ENCODE measurements at places on chromosomes 7 and 10. TPM values are rescaled to one million over a fixed set of nuclear protein-coding genes. Genes with fewer than 3 reads are reported as not detected.
A peak's percentile ranks its signal among the peaks of the same experiment; 100 is the strongest.

DNA sequence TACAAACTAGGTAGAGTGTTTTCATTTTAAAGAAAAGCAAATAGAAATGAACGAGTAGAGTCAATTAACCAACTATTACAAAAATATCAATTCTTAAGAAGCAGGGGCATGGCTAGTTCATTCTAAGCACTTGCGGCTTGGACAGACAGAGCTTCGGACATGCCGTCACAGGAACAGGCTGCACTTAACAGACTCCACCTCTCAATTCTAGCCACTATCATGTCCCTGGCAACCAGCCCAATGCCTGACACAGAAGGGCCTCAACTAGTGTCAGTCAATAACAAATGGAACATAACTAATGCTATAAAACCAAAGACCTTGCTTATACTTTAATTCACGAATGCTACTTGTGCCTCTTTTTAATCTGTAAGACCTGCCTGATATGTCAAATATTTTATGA is 74.4 kb downstream of the TPK1 start:
- no peaks in the 10 kb centered on the region for H3K27me3 ChIP-seq
- no peak overlapping the region for H3K27ac ChIP-seq
- peak; percentile 49 for DNase-seq
- no peaks in the 10 kb centered on the region for H3K36me3 ChIP-seq

DNA sequence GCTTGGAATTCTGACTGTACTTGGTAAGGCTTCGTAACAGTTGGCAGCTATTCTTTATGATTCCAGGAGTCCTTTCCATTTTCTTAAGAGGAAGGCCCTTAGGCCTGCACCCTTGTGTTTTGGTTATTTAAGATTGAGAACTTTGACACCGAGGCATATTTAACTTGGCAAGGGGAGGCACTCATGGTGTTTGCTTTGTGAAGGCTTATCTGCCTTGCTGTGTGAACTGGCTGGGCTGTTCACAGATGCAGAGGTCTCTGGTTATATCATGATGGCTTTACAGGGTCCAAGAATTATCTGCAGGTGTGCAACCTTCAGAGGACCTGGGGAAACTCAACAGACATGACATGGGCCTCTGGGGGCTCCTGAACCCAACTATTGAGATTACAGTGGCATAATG is 833 bp upstream of the PNLIPRP1 start:
- H3K27me3 ChIP-seq, result no peaks in the 10 kb centered on the region
- no peak overlapping the region for H3K4me3 ChIP-seq
- no peak overlapping the region for H3K27ac ChIP-seq

- no peak overlapping the region for H3K4me3 ChIP-seq
- no peaks in the 10 kb centered on the region for H3K27me3 ChIP-seq
- no peak for DNase-seq
- no peaks in the 10 kb centered on the region for H3K36me3 ChIP-seq
These were observed 12.5 kb upstream of the TSPAN15 start for GRCh38 chr10:69438536-69439349.

- no peaks in the 10 kb centered on the region for H3K36me3 ChIP-seq
- H3K4me1 ChIP-seq, result no peaks in the 10 kb centered on the region
- DNase-seq, result no peak
These were observed 521.0 kb downstream of the KIF20B start for GRCh38 chr10:90222372-90222771.

DNA sequence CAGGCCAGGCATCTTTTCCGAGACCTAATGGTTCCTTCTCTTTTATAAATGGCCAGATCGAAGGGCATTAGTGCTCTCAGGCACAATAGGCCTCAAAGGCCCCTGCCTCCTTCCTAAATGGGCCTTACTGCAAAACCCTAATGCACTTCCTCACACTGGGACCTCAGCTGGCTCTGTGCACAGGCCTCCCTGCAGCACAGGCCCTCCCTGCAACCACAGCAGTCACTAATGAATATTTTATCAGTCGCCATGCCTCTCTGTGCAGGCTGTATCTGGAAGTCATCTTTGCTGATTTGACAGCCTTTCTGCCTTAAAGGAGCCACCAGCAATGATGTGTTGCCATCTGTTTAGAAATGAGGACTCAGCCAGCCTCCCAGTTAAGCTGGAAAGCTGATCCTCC is 54.9 kb upstream of the SDK1 start:
- no peak overlapping the region for H3K27ac ChIP-seq
- H3K4me1 ChIP-seq, result no peaks in the 10 kb centered on the region
- no peak overlapping the region for H3K4me3 ChIP-seq

- DNase-seq, result no peak
- no peak overlapping the region for H3K4me3 ChIP-seq
- no peaks in the 10 kb centered on the region for H3K36me3 ChIP-seq
- H3K27me3 ChIP-seq, result no peaks in the 10 kb centered on the region
- H3K27ac ChIP-seq, result no peak overlapping the region
- peaks cover 19% of the 10 kb centered on the region for H3K4me1 ChIP-seq
These were observed 305.1 kb upstream of the PITRM1 start for GRCh38 chr10:3477683-3478082.

DNA sequence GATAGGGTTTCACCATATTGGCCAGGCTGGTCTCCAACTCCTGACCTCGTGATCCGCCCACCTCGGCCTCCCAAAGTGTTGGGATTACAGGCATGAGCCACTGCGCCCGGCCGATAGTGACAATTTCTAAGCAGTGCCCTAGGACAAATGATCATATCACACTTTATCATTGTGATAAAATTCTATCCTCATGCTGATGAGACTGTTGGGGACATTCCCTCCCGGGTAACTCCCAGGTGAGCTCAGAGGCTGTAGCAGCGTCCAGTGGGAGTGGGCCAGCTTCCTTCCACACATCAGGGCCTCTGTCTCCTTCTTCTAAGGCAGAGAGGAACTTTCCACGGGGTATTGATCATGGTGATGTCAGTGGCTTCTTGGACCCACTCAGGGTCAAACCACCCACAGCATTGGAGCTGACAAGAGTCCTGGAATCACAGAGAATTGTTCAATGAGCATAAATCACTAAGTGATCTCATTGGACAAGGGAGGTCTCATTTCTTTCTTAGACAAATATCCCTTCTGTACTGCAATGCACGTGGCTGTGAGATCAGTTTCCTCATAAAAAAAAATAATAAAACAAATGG is 256.1 kb downstream of the KLF6 start:
- no peak overlapping the region for H3K4me3 ChIP-seq
- no peaks in the 10 kb centered on the region for H3K36me3 ChIP-seq
- peak overlapping the region; percentile 58 for H3K27ac ChIP-seq
- DNase-seq, result no peak
- no peaks in the 10 kb centered on the region for H3K27me3 ChIP-seq

- H3K36me3 ChIP-seq, result no peaks in the 10 kb centered on the region
- DNase-seq, result no peak
- H3K27me3 ChIP-seq, result no peaks in the 10 kb centered on the region
These were observed 87.0 kb downstream of the SKAP2 start for GRCh38 chr7:26777385-26777784.

DNA sequence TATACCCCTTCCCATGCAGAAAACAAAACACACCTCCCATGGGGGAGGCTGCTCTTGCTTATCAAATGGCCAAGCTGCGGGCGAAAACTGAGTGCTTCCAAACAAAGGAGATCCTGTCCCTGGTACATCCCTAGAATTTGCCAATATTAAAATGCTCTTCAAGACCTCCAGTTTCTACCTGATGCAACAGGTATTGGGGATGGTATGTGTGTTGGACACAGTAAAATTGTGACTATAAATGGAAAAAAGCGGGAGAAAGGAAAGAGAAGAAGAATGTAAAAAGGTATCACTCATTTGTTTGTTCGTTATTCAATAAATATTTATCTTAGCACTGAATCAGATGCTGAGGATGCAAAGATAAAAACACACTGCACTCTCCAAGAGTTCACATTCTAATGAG is 123.9 kb downstream of the KMT2E start:
- no peaks in the 10 kb centered on the region for H3K27me3 ChIP-seq
- no peak overlapping the region for H3K27ac ChIP-seq
- H3K4me1 ChIP-seq, result no peaks in the 10 kb centered on the region
- H3K4me3 ChIP-seq, result no peak overlapping the region
- no peak for DNase-seq

GRCh38 chr7:107505997-107506673 is 36.3 kb downstream of the GPR22 start:
- H3K27ac ChIP-seq, result no peak overlapping the region
- peaks cover 5% of the 10 kb centered on the region for H3K4me1 ChIP-seq
- no peak for DNase-seq
- peaks cover 8% of the 10 kb centered on the region for H3K36me3 ChIP-seq
- no peaks in the 10 kb centered on the region for H3K27me3 ChIP-seq
- no peak overlapping the region for H3K4me3 ChIP-seq

DNA sequence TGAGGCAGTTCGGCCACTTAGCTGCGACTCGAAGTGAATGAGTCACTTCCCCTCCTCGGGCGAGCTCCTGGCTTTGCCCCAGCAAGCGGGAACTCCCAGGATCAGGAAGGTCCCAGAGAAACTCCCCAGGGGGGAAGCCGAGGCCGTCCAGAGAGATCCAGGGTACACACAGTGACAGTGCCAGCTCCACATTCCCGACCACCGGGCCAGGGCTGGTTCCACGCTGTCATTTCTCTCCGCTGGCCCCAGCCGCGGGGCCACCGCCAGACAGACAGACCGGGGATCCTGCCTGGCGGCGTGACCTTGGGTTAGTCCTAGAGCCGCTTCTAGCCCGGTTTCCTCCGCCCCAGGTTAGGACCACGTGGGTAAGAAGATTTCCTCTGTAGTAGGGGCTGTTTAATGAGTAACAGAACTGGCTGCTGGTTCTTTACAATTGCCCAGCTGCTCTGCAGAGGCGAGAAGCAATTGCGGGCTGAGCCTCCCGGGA is 463 bp upstream of the UPP1 start:
- peak; percentile 91 for DNase-seq
- peaks cover 22% of the 10 kb centered on the region for H3K36me3 ChIP-seq
- H3K27me3 ChIP-seq, result no peaks in the 10 kb centered on the region
- H3K4me3 ChIP-seq, result peak overlapping the region; percentile 67
- H3K4me1 ChIP-seq, result peaks cover 16% of the 10 kb centered on the region
- H3K27ac ChIP-seq, result peak overlapping the region; percentile 95

- H3K4me1 ChIP-seq, result no peaks in the 10 kb centered on the region
- H3K4me3 ChIP-seq, result no peak overlapping the region
- DNase-seq, result no peak
- no peak overlapping the region for H3K27ac ChIP-seq
- H3K36me3 ChIP-seq, result no peaks in the 10 kb centered on the region
These were observed 13.9 kb upstream of the LRMDA start for GRCh38 chr10:75417522-75417927.

The LIPJ gene
- total RNA-seq, result not detected

The OR2A1 gene
- total RNA-seq, result not detected

The SPDYE9 gene
- not detected for total RNA-seq

The C10orf67 gene
- total RNA-seq, result 0.25 TPM

The C7orf57 gene
- not detected for total RNA-seq

The RSPH10B gene
- total RNA-seq, result not detected

The CHAT gene
- not detected for total RNA-seq

The SORCS3 gene
- not detected for total RNA-seq

The HOXA9 gene
- not detected for total RNA-seq

The UTF1 gene
- total RNA-seq, result not detected

The SNCG gene
- 14.8 TPM for total RNA-seq

Data from heart left ventricle (tissue), 16 donors.